NCI-H1417 treated with DMSO at 0.1 percent for 48 hours (cell line): ENCODE measurements at places on chromosomes 1 and 21.

- DNase-seq, result no peak
These were observed 28.5 kb upstream of the PKP1 start for GRCh38 chr1:201254625-201255478.

DNA sequence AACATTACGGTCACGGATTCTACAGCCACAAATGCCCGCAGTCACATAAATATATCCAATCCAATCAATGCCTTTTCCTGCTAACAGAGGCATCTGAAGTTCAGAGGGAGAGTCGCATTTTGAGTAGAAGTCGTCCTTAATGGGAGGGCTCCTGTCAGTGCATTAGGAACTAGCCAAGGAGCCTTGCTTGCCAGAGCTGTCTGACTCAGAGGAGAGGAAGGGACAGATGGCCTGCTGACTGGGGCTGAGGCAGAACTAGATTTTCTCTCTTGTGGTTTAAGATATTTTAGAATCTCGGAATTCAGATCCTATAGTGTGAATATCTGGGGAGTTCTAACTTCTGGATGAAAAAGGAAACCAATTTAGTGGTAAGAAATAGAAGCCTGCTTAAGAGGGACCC, 10.6 kb downstream of the XKR8 start:
- no peak for DNase-seq

DNA sequence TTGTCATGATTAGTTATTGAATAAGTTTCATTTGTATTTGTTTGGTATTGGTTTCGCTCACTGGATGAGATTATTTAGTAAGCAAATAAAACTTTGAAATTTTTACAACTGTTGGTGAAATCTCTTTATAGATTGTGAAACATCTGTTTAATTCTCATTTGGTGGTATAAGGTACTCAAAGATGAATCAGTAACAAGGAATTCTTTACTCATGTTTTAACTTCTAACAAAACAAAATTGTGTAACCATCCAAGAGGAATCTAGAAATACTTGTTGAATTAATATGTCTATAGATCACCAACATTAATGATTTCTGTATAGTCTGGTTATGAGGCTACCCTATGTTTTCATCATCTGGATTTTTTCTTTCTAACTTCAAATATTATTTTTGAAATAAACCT, 62.8 kb upstream of the USP25 start:
- DNase-seq, result no peak

GRCh38 chr1:215523128-215523861, 43.8 kb upstream of the KCTD3 start:
- peak; percentile 18 for DNase-seq

- no peak for DNase-seq
These were observed 74.2 kb downstream of the SSBP3 start for GRCh38 chr1:54331843-54332463.

GRCh38 chr1:235127732-235128455, 743 bp downstream of the TOMM20 start:
- DNase-seq, result no peak

DNA sequence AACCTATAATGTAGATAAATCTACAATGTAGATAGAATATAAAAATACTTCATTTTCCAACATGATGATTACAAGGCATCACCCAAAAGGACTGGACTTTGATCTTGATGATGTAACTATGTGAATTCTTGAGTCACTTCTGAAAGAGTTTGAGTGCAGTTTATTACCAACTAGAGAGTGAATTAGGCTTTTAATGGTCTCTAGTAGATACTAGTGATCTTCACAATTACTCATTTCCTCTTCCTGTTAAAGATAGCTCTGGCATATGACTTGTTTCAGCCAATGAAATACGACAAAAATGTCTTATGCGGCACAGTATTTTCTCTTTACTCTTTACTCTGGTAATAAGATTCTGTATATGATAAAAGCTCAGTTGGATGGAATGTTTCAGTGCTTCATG, 1588.1 kb upstream of the B3GALT2 start:
- DNase-seq, result no peak
